ENCODE measurements at places on chromosomes 1 and 21.

- H3K4me1 ChIP-seq, result peaks cover 67% of the 10 kb centered on the region
- H3K27ac ChIP-seq, result peak overlapping the region; percentile 85
- DNase-seq, result no peak
- H3K4me3 ChIP-seq, result no peak overlapping the region
- no peaks in the 10 kb centered on the region for H3K27me3 ChIP-seq
- H3K36me3 ChIP-seq, result peaks cover 65% of the 10 kb centered on the region
These were observed 34.7 kb downstream of the MEF2D start for GRCh38 chr1:156465747-156466365.

- no peaks in the 10 kb centered on the region for H3K27me3 ChIP-seq
- no peak overlapping the region for H3K4me3 ChIP-seq
- no peak overlapping the region for H3K27ac ChIP-seq
- no peak for DNase-seq
These were observed 37.9 kb downstream of the RLF start for GRCh38 chr1:40199126-40199525.

- no peaks in the 10 kb centered on the region for H3K27me3 ChIP-seq
- H3K4me1 ChIP-seq, result peaks cover 42% of the 10 kb centered on the region
- no peak for DNase-seq
- H3K4me3 ChIP-seq, result no peak overlapping the region
These were observed 29.5 kb downstream of the AK4 start for GRCh38 chr1:65177457-65177856.

GRCh38 chr1:35290452-35290851 is 21.9 kb downstream of the ZMYM4 start:
- no peaks in the 10 kb centered on the region for H3K27me3 ChIP-seq
- H3K27ac ChIP-seq, result no peak overlapping the region
- no peaks in the 10 kb centered on the region for H3K4me1 ChIP-seq
- no peak for DNase-seq
- no peaks in the 10 kb centered on the region for H3K36me3 ChIP-seq
- H3K4me3 ChIP-seq, result no peak overlapping the region

DNA sequence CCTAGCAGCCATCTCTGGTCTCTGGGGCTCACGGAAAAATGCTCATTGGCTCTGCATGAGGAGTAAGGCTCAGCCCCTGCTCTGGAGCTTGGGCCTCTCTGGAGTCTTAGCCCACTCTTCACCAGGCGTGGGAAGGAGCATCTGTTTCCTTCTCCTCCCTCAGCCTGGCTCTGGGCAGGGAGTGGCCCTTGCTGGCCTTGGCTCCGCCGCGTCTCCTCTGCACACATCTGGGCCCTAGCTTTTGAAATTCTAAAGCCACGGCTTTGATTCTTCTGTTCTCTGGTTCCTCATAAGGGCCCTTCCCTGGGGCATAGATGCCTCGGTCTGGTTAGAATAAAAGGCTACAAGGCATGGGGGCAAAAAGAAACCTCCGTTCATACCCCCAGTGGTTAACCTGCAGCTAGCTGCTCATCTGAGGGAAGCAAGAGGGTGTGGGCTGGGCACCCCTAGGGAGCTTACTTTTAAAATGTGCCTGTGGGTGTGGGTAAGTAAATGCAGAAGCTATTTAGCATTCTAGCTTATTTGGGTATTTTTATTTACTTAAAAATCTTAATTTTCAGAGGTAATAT is 145.6 kb downstream of the CAMTA1 start:
- H3K27me3 ChIP-seq, result no peaks in the 10 kb centered on the region
- no peaks in the 10 kb centered on the region for H3K36me3 ChIP-seq
- no peak overlapping the region for H3K4me3 ChIP-seq
- DNase-seq, result no peak

GRCh38 chr1:9249534-9250410 is 15.2 kb downstream of the H6PD start:
- no peak overlapping the region for H3K4me3 ChIP-seq
- H3K4me1 ChIP-seq, result peaks cover 86% of the 10 kb centered on the region
- H3K27ac ChIP-seq, result peak overlapping the region; percentile 68
- peaks cover 6% of the 10 kb centered on the region for H3K36me3 ChIP-seq
- H3K27me3 ChIP-seq, result no peaks in the 10 kb centered on the region
- no peak for DNase-seq

DNA sequence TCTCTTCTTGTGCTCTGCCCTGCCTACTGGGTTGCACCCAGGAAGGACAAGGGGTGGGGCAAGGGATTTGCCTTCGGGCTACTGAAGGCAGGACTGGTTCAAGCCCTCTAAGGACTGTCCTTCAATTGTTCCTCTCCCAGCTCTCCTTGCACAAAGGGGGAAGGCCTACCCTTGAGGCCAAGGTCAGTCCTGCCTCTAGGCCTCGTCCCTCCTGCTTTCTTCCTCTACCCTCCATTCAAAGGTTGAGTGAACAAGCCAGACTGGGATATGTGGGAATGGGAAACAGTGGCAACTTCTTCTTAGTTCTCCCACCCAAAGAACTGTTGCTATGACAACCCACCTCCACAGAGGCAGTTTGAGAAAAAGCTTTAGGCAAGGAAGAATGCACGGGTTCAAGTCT is 2.7 kb downstream of the LURAP1 start:
- H3K4me1 ChIP-seq, result peaks cover 3% of the 10 kb centered on the region
- no peaks in the 10 kb centered on the region for H3K36me3 ChIP-seq

- peaks cover 7% of the 10 kb centered on the region for H3K36me3 ChIP-seq
- peak overlapping the region; percentile 42 for H3K4me3 ChIP-seq
- peak overlapping the region; percentile 76 for H3K27ac ChIP-seq
- peaks cover 90% of the 10 kb centered on the region for H3K27me3 ChIP-seq
These were observed 1.7 kb downstream of the NES start for GRCh38 chr1:156675210-156676113.
